Natural killer cell (primary cell): ENCODE measurements at places on chromosomes 3 and 15. TPM values are rescaled to one million over a fixed set of nuclear protein-coding genes. Genes with fewer than 3 reads are reported as not detected.

GREM1 gene
- total RNA-seq: not detected

- DNase-seq: no peak
Observed at GRCh38 chr3:120622870-120623726, 27.0 kb downstream of the NDUFB4 start.

ZPLD1 gene
- not detected for total RNA-seq

GRCh38 chr3:142586803-142587406, 8.4 kb upstream of the ATR start:
- peak; percentile 75 for DNase-seq

- DNase-seq: no peak
Observed at GRCh38 chr15:78242128-78242527, 7.8 kb upstream of the ACSBG1 start.

- no peak for DNase-seq
Observed at GRCh38 chr3:123064506-123064905, 2.3 kb upstream of the PDIA5 start.

ANKRD63 gene
- not detected for total RNA-seq

SPSB4 gene
- total RNA-seq: not detected

DNA sequence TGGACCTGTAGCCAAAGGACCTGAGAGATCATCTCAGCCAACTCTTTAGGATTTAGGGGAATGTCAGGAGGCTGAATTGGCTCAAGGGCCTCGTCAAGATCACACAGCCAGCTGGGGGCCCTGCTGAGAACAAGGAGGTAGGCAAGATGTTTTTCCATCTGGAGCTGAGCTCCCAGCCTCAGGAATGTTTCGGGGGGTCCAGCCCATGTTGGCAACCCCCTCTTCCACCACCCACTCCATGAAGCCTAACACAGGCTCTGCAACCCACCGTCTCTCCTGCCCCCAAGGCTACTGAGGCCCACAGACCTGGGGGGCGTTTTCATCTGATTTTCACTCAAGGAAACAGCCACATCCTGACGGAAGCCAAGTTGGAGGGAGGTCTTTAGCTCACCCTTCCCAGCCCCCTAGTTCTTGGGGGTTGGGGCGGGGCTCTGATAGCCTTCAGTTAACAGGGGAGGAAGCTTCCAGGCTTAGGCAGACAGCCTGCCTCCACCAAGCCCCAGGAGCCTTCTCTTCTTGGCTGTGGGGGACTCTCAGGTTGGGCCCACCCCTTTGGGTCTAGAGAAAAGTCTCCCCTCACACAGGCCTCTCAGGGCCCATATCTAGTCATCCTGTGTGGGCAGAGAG, 48.8 kb downstream of the EPHB3 start:
- DNase-seq: no peak

GRCh38 chr3:183807209-183807728, 18.1 kb downstream of the MAP6D1 start:
- no peak for DNase-seq

GRCh38 chr15:35673093-35673684, 127.2 kb upstream of the DPH6 start:
- DNase-seq: no peak

DNA sequence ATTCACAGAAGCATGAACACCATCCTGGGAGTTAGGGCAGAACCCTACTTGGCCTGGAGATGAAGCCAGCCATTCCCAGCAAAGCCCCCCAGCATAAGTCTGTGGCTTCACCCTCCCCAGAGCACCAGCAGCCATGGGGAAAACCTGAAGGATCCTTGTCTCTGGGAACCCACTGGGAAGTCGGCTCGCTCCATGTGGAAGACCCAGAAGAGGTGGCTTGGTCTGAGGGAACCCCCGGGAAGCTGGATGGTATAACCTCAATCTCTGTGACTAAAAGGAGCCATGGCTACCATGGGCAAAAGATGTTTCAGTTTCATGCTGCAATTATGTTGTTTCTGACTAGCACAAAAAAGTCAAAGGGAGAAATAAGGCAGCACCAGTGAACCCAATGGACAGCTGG, 11.8 kb upstream of the RPUSD3 start:
- no peak for DNase-seq

DNA sequence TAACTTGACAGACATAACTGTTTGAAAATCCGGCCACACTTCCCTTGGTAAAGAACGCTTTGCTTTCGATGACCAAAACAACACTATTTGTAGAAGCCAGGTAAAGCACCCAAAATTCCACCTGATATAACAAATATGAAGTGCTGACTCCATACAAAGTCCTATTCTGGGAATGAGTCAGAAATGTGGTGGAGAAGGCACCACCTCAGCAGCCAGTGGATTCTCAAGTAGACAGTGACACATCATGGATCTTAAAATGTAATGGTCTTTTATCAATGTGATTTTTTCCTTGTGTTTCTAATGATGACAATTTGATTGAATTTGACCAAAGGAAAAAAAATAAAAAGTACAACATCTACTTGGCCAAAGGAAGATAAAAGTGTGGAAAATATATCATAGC, 135.0 kb upstream of the WNT5A start:
- no peak for DNase-seq

SCN11A gene
- 0.08 TPM for total RNA-seq

- no peak for DNase-seq
Observed at GRCh38 chr15:77907824-77908751, 169.4 kb downstream of the TBC1D2B start.

TGFBR2 gene
- total RNA-seq: 70.4 TPM

ESYT3 gene
- not detected for total RNA-seq

DNA sequence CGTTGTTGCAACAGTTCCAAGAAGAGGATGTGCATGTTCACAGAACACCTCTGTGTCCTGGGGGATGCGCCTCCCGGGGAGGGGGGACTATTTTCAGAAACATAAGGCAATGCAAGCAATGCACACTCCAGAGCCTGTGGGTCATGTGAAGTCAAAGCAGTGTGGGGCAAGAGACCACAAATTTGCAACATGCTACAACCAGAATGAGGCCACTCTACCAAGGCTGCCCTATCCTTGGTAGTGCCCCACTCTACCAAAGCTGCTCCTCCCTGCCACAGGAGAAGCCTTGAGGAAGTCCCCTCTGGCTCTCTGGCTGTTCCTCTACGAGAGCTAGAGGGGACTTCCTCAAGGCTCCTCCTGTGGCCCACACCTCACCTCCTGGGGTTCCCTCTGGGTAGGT, 8.4 kb upstream of the NR2C2 start:
- no peak for DNase-seq

DNA sequence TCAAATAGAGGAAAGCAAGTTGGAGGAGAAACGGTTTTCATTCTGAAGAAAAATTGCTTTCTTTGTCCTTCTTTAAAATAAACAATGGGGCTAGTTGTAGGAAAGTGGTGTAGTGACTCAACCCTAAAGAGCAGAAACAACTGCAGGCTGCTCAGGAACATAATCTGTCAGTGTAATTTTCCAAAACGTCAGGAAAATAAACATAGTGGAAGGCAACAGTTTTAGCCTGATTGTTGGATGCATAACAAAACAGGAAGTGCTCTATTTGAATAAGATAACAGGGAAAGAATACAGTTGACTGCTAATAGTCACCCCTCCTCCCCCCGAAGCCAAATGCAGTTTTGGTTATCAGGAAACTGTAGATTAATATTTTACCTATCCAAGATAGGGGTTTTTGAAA, 167.6 kb downstream of the ECT2 start:
- DNase-seq: no peak

CPLX3 gene
- total RNA-seq: not detected

- no peak for DNase-seq
Observed at GRCh38 chr3:140093742-140094141, 158.8 kb downstream of the CLSTN2 start.

- DNase-seq: no peak
Observed at GRCh38 chr3:38348903-38349302, 2.3 kb downstream of the XYLB start.

GP9 gene
- total RNA-seq: 3.8 TPM
